Cortex of kidney (tissue), 1 donor: ENCODE measurements at places on chromosomes 16 and 17.

DNA sequence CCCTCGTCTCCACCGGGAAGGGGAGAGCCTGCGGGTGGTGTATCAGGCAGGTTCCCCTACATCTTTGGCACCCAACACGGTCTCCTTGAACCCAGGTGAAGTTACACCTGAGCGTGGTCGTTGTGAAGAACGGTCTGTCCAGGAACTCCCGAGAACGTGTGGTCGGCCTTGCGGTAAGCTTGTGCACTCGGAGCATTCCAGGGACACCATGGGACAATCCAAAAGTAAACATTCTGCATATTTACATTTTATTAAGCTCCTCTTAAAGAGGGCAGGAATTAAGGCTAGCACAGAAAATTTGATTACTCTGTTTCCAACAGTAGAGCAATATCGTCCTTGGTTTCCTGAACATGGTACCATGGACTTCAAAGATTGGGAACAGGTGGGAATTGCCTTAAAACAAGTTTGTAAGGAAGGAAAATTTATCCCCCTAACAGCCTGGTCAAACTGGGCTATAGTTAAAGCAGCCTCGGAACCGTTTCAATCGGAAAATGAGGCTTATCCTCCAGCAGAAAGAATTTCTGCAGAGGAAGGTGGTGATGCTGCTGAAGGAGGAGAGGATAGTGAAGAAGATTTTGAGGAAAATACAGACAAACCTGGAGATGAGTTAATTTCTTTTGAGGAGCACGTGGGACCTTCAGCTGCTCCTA is 18.2 kb downstream of the ALOX15B start:
- no peak for DNase-seq

DNA sequence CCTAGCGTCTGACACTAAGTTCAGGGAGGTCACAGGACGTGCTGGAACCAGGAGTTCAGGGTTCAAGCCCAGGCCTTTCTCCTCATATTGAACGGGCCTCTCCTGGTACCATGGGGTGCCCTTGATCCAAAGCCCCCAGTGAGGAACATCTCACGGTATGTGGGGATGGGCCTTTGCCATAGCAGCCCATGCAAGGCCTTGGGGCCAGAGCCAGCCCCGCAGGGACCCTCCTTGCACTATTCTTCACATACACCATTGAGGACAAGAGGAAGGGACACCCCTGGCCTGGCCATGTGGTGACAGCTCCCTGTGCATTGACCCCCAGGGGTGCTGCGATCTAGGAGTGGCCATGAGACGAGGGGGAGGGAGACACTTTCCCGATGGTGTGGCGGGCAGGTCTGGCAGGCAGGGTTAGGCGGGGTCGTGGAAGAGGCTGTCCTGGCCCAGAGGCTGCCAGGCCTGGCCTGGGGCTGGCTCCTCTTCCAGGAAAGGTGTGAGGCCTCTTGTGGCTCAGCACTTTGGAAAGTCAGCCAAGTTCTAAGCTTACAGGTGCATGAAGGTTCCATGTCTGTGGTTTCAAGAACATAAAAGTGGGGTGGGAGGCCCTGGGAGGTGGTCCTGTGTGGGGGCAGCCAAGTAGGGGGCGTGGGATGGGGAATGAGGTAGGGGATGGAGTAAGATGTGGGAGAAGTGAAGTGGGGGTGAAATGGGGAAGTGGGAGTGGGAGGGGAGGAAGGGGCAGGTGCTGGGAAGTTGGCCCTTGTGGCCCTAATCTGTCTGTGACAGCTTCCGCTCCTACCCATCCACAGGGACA is 88.7 kb upstream of the CBX4 start:
- no peak for DNase-seq

DNA sequence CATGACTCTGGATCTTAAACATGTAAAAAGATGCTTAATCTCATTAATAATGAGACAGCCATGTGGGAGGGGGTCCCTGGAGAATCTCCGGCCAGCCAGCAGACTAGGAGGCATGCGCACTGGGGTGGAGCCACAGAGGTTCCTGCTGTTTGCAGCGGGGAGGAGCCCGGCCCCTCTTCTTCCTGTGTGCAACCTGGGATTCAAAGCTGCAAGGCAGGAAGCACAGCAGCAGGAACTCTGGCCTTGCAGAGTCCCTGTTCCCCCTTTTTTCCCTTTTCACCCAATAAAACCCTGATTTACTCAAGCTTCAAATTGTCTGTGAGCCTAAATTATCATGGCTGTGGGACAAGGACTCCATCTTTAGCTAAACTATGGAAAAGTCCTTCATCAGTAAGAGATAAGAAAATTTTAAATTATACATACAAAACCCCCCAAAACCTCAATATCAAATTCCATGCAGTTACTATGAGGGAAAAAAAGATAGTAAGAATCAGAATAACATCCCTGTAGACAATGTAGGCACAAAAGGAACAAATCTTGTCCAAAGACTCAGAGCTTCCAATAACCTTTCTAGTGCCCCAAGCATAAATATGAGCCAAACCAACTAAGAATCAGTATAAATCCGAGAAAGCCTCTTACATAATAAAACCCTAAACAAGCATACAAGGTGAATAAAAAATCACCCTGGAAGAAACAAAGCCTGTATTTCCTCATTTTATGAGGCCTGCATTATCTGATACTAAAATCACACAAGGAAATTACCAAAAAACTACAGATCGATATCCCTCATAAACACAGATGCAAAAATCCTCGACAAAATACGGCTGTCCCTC is 12.1 kb downstream of the CFDP1 start:
- no peak for DNase-seq

GRCh38 chr16:27154705-27155521 is 48.4 kb upstream of the KDM8 start:
- no peak for DNase-seq

GRCh38 chr16:53785044-53785443 is 81.1 kb downstream of the FTO start:
- DNase-seq = no peak

DNA sequence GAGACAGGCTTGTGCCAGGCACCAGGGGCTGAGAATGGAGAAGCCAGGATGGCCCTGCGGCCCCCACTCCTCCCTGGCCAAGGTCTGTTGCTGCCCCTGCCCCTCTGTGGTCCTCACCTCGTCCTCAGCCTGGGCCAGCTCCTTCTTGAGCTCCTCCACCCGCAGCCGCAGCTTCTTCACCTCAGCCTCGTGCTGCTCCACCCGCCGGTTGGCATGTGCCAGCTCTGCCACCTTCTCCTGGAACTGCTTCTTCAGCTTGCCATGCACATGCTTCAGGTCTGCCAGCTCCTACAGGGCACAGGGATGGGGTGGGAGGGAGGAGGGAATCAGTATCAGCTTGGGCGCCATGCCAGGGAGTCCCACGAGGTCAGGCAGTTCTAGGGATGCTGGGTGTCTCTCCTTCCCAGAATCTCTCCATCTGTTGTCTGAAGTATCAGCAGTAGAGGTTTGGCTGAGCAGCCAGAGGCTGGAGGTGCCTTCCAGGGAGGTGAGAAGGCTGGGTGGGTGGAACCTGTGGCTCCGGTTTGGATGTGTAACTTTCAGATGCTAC is 20.1 kb downstream of the CCDC102A start:
- DNase-seq = no peak

- DNase-seq = no peak
These were observed 10.0 kb downstream of the USP32 start for GRCh38 chr17:60381958-60382357.
